Hindlimb muscle (tissue), 1 donor: ENCODE measurements at places on chromosomes 7 and 10. TPM values are rescaled to one million over a fixed set of nuclear protein-coding genes. Genes with fewer than 3 reads are reported as not detected.

The GPR15LG gene
- not detected for polyA plus RNA-seq

The ST7 gene
- polyA plus RNA-seq = 13.2 TPM

The PRKAR2B gene
- polyA plus RNA-seq = 6.4 TPM

The PAPSS2 gene
- 8.7 TPM for polyA plus RNA-seq

The MBLAC1 gene
- 1.5 TPM for polyA plus RNA-seq

The DNAJC1 gene
- 11.9 TPM for polyA plus RNA-seq

The ZNF804B gene
- not detected for polyA plus RNA-seq

The HECW1 gene
- polyA plus RNA-seq = 0.14 TPM

The WNT16 gene
- polyA plus RNA-seq = 0.32 TPM

The CCDC3 gene
- 22.1 TPM for polyA plus RNA-seq

The HOXA1 gene
- polyA plus RNA-seq = 0.50 TPM

The TMEM26 gene
- 8.1 TPM for polyA plus RNA-seq

The PILRA gene
- 5.2 TPM for polyA plus RNA-seq

The OGDHL gene
- polyA plus RNA-seq = 0.26 TPM

The CASP2 gene
- polyA plus RNA-seq = 25.4 TPM

The ATG9B gene
- 0.72 TPM for polyA plus RNA-seq

The SMURF1 gene
- polyA plus RNA-seq = 8.7 TPM

The NRAP gene
- polyA plus RNA-seq = 15.3 TPM

The FRMPD2 gene
- 0.09 TPM for polyA plus RNA-seq

The CDHR3 gene
- polyA plus RNA-seq = 14.9 TPM

The TEX47 gene
- polyA plus RNA-seq = not detected

The NRP1 gene
- 102 TPM for polyA plus RNA-seq

The HOXA3 gene
- polyA plus RNA-seq = 11.2 TPM

The CYP2C19 gene
- not detected for polyA plus RNA-seq
